ENCODE measurements at places on chromosomes 7 and 10.

DNA sequence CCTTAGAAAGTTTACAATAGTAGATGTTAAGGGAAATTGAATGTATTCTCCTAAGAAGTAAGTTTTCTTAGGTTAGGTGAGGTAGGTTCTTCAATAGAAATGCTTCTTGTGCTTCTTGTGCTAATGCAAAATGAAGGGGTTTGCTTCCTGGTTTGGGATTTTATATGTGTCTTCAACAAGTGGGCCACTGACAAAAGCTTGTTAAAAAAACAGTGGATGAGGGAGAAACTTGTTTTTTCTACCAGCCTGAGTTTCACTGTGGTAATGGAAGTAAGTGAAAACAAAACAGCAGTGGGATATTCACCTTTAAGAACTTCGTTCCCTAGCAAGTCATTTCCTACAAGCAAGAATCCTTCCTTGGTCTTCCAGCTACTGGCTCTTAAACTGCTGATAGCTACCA lies 107.5 kb downstream of the FOXP2 start:
- no peak for DNase-seq

DNA sequence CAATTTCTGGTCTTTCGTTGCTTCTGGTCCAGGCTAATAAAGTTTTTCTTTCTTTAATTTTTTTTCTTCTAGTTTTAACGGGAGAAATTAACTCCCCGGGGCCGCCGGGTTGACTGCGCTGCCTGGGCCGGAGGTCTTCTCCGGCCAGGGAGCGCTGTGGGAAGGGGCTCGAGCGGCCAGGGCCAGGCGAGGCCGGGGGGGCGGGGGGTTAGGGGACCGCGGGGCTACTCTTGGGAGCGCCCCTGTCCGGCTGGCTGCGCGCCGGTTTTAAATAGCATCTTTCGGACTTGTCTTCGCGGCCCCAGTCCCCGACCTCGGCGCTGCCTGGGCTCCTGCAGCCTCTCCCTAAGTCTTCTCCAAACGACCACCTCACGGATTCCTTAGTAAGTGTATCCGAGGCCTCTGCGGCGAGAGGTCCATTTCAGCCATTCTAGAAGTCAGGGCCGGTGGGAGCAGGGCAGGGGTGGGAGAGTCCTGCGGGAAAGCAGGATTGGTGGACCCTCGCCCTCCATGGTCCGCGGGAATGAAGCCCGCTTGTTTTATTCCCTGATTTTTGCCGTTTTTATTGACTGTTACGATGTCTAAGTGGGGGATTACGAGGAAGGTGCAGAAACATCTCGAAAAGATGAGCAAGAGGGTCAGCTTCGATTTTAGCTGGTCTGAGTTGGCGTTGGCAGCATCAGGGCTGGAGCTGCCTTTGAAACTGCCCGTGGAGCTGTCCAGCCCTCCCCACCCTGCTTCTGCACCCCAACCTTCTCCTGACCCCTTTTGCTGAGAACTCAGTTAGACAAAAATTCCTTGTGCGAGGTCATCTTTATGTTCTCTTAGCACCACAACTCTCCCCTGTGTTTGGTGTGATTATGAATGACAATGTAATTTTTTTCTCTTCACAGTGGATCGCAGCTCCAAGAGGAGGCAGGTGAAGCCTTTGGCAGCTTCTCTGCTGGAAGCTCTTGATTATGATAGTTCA lies 555 bp downstream of the PHF14 start:
- no peak for DNase-seq

DNA sequence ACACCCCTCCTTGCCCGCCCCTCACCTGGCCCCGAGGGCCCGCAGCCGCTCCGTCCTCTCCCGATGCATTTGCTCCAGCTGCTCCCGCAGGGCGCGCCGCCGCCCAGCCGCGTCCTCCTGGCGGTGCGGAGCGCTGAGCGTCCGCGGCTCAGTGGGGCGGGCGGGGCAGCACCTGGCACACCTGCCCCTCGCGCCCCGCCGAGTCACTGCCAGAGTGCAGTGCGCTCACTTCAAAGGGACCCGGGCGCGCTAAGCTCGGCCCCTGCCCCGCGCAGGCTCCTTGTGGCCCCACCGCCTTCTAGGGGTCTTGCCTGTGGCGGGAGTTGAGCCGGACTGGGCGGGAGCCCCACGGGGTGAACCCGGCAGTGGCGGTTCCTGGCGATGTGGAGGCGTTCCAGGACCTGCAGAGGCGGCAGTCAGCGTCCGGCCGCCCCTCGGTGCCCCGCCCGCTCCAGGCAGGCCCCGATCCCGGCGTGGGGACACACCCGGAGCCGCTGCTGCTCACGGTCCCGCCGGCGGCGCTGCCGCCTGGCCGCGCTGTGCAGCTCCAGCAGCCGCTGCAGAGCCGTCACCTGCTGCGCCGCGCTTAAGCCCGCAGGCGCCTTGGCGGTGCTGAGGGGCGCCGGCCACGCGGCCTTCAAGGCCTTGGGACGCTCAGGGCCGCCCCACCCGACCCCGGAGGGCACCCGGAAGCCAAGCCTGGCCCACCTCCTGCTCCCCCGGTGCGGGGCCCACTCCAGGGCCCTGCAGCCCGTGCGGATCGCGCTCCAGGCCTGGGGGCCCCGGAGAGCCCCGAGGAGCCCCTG lies 6.7 kb downstream of the ATP6V1F start:
- DNase-seq: peak; percentile 27

DNA sequence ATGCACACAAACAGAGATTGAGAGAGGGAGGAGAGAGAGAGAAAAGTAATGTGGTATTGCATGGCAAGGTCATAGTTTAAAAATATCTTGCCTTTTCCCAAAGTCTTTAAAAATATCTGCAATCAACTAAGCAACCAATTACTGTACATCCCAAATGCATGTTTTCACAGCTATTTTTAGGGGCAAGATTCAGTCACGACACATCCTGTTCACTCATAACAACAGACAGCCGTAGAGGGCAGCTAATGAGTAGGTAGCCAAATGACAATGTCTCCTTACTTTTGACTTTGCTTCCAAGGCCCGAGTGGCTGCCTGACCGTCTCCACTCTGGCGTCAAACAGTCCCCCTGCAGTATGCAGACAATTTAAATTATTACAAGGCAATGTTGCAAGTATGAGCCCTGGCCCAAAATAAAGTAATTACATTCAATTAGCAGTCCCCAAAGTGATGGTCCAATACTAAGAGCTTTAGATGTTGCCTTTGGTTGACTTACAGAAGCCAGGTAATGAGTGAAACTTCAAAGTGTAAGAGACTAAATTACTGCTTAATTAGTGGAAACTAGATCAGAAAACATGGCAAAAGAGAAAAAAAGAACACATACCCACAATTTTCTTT lies 162.9 kb downstream of the MBL2 start:
- no peak for DNase-seq

GRCh38 chr10:77386838-77387237 lies 250.8 kb downstream of the KCNMA1 start:
- no peak for DNase-seq

- DNase-seq: no peak
Observed at GRCh38 chr7:140519007-140519399, 39.7 kb upstream of the MKRN1 start.

DNA sequence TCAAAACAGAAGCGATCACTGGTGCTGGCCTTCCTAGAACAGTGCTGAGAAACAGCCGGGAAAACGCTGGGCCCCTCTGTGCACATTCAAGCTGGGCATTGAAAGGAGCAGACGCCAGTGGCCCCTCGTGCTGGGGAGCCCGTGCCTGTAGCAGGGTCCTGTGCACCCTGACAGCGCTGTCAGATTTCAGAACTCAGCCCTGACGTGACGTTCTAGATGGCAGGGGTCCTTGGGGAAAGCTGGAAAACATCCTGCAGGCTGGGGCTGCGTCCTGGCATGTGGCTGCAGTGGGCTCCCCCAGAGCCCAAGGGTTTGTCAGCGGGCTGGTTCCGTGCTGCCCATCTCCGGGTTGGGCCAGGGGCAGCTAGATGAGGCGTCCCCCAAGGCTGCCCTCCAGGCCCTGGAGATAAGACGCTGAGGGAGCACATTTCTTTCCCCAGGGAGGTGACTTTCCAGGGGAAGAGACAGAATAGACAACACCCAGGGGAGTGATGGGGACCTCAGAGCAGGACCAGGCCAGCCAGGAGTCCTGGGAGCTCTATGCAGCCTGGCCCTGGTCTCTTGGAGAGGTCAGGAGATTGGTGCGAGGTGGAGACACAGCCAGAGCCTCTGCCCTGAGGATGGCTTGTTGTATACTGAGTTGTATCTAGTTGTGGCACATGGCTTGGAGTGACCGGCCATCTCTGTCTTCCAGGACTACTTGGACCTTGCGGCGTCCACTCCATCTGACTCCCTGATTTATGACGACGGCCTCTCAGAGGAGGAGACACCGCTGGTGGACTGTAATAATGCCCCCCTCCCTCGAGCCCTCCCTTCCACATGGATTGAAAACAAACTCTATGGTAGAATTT lies 12.1 kb upstream of the CSGALNACT2 start:
- no peak for DNase-seq

GRCh38 chr7:51351661-51352060 lies 35.1 kb upstream of the COBL start:
- no peak for DNase-seq

GRCh38 chr10:49115796-49116508 lies 630 bp upstream of the VSTM4 start:
- no peak for DNase-seq

DNA sequence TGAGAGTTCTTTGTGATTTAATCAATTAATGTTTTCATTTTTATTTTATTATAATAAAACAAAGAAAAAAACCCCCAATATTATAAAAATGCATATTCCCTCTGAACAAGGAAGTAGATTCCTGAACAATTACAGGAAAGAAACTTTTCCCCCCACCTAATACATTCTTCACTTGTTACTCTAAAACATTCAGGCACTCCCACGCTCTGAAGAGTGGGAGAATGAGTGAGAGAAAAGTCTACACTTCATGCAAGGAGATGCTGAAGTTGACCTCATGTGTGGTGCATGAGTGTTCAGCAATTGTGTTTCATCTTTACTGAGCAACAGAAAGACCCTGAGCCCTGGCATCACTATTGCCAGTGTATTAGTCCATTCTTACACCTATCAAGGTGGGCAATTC lies 244.2 kb upstream of the IGFBP3 start:
- no peak for DNase-seq

DNA sequence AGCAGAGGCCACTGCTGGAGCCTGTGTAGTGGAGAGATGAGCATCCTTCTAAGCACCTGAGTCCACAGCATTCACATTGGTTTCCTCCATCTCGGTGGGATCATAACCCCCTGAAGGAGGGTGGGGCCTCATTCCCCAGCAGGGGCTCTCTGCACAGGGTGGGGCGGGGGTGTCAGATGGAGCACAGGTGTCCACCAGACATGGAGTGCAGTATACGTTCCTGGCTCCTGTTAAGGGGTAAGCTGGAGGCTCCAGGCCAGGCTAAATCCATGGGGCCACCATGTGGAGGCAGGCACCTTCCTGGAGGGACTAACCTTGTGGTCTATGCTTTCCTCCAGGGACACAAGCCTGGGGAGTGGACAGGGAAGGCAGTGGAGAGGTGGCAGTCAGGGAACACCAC lies 252.6 kb downstream of the GRID1 start:
- DNase-seq: no peak

DNA sequence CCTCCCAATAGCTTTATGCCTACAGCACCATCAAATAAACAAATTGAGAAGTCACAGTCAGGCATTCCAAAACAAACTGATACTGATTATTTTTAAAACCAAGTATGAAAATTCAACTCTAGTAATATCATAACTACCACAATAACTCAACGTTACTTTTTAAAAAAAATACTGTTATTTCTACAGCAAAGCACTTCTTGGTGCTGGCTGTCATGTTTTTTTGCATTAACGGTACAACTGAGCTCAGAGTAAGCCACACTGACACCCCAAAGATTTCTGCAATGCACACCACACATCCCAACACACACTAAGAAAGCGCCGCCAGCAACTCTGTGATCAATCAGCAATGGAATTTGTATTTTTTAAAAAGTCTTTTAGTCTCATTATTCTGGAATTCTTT lies 113.6 kb downstream of the RNF32 start:
- no peak for DNase-seq

DNA sequence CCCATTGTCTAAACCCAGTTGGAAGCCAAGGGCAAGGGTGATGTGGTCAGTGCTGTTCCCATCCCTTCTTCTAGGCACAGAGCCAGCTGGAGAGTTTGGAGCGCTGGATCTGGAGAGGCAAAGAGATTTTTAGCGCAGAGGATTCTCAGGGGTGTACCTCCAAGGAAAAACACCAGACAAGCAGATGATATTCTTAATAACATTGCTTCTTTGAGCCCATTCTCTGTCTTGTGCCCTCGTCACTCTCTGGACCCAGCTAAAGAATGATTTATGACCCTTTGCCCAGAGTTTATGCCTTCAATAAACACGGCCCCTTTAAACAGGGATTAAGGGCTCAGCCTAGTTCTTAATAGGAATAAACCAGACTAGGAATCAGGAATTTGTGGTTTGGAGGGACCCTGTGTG lies 4.7 kb upstream of the HIP1 start:
- no peak for DNase-seq

DNA sequence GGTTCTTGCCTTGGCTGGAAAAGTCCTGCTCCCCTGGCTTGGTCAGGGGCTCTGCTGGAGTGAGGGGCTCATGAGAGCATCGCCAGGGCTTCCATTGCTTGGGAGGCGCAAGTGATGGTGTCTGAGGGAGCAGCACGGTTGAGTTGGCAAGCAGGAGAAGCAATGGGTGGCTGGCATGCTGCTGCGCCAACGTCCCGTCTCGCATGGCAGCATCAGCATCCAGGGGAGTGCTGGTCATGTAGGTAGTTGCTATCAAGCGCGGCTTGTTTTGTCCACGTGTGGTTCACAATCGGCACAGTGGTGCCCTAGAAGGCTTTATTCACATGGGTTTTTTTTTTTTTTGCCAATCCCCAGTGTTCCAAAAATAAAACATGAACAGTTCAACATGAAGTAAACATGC lies 3.8 kb downstream of the PYROXD2 start:
- DNase-seq: no peak

DNA sequence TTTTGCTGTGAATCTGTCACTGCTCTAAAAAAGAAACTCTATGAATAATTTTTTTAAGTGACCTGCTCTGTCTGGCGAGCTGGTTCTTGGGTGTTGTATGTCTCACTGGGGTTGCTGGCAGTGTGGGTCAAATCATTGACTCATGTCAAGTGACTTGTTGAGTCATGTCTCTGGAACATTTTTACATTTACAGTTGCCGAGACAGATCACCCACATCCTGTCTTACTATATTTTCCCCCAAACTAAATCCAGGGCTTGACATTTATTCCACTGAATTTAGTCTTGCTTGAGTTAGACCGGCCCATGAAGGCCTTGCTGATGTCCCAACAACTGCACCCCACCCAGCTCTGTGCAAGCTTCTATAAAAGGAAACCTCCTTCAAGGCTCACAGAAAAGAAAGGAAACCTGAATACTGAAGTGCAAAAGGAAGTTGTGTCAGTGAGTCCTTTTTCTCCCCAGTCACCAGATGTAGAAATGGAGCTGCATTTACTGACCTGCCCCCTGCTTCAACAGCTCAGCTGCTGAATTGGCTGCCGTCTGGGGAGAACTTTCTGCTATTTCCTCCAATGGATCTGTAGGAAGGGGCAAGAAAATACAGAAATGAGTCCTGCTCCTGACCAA lies 290.3 kb downstream of the TNS3 start:
- DNase-seq: no peak

GRCh38 chr10:58157076-58157766 lies 110.5 kb downstream of the IPMK start:
- no peak for DNase-seq

- peak; percentile 46 for DNase-seq
Observed at GRCh38 chr10:100670828-100671479, 74.4 kb upstream of the PAX2 start.
